H54 (cell line): ENCODE measurements at places on chromosomes 2 and 18.

GRCh38 chr2:212728717-212729116, 190.1 kb upstream of the ERBB4 start:
- no peak for DNase-seq

- no peak for DNase-seq
Observed at GRCh38 chr2:105184420-105184819, 57.1 kb upstream of the GPR45 start.

DNA sequence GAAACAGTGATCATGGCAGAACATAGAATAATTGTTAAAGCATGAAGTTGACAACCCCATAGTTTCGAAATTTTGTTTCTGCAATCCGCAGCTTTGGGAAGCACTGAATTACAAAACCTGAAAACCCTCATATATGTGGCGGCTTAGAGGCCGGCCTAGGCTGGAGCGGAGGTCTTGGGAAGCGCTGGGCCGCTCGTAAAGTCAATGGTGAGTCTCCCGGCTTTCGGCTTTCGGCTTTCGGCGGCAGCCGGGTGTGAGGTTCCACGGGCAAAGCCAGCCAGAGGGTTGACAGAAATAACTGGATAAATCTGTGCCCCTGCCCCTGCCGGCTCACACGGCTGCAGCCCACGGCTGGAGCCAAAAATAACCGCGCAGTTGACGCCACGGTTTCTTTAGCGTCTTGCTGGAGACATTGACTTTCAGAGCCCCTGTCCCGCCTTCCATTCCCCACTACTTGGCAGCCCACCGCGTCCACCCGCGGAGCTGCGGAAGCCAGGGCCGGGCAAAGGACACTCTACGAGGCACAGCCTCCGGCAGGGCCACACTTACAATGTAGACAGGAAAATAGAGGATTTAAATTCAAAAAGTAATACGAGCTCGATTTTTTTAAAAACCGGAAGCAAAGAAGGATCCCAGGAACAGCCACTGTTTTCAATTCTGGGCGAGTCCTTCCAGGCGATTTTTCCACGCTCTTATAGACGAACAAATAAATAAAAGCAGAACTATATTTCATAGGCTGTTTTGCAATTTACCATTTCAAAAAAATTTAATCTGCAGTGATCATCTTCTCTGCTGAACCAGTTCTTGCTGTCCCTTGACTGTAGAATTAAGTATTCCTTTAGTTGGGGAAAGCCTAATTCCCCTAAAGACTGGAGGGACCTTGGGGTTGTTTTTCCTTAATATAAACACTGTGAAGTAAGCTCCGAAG, 28.3 kb upstream of the ATP6V1B1 start:
- DNase-seq: no peak

GRCh38 chr2:197601726-197602125, 73.7 kb downstream of the RFTN2 start:
- DNase-seq: no peak

DNA sequence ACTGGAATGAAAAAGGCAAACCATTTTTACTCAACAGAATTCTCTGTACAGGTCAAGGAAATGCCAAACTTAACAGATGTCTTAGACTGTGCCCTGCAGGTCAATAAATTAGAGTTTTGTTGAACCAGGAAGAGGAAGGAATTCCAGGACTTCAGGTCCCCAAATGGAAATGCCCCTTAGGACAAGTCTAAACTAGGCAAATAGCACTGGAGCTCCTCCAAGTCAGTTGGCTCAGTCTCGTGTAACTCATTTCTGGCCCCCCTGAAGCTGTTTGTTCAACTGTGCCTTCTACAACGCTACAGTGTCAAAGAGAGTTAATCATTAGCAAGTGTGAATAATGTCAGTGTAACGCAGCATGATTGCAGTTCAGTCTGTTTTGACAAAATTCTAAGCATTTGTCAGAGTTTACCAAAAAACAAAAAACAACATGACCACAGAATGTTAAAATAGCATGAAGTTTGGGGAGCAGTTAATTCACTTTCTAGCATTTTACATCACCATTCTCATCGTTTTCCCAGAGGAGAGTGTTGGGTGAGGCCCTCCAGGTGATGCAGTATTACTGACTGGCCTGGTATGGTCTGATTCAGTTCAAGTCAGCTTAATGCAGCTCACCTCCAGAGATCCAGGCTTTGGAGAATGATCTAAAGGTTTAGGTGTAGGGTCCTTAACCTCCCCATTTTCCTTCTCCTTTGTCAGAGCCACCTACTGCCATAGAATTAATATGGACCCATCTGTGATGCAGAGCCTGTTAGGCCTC, 108.1 kb downstream of the AQP4 start:
- DNase-seq: no peak

DNA sequence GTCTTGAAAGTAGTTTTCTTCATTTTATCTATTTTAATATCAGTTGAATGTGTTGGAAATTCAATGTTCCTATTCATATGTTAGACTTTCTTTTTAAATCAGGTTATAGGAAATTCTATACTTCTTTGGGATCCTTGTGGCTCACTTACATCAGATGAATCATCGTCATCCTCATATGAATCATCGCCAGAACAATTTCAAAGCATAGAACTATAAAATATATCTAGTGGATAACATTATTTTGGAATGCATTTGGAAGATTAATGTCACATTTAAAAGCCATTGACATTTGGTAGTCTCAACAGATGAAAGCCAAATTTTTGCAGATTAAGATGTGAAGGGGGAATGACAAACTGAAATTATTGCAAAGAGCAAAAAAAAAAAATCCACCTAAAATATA, 94.1 kb downstream of the FAM161A start:
- DNase-seq: peak; percentile 42

- DNase-seq: no peak
Observed at GRCh38 chr2:16258350-16258749, 318.0 kb downstream of the MYCN start.

DNA sequence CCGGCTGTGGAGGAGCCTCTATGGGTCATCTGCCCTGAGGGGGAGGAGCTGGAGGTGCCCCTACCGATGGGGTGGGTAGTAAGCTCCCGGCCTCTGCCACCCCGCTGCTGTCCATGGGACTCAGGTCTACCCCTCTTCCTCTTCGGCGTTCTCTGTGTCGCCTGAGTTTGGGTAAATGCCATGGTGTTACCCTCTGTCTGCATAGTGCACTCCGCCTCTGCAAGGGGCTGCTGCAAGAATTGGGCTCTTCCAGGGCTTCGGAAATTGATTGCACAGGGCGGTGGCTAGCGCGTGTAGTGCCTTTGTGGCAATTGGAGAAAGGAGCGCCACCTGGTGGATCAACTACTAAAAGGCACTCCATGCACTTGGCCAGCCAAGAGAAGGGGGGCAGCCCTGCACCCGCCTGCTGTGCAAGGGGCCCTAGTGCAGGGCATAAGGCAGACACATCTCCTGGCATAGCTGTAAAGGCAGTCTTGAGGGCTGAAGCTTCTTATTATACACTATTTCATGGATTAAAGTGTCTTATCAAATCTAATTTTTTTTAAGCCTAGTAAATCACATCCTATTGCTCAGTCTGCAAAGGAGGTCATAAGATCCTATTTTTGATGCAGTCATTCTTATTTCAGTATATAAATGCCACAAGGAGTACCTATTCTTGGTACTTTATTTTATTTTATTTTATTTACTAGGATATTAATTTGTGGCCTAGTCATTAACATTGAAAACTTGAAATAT, 308.9 kb downstream of the PDE11A start:
- DNase-seq: peak; percentile 49

GRCh38 chr2:181988154-181988924, 2.7 kb downstream of the PPP1R1C start:
- no peak for DNase-seq

GRCh38 chr18:27931535-27931934, 245.4 kb downstream of the CDH2 start:
- DNase-seq: no peak

GRCh38 chr18:51194604-51195003, 2.9 kb downstream of the MEX3C start:
- no peak for DNase-seq

DNA sequence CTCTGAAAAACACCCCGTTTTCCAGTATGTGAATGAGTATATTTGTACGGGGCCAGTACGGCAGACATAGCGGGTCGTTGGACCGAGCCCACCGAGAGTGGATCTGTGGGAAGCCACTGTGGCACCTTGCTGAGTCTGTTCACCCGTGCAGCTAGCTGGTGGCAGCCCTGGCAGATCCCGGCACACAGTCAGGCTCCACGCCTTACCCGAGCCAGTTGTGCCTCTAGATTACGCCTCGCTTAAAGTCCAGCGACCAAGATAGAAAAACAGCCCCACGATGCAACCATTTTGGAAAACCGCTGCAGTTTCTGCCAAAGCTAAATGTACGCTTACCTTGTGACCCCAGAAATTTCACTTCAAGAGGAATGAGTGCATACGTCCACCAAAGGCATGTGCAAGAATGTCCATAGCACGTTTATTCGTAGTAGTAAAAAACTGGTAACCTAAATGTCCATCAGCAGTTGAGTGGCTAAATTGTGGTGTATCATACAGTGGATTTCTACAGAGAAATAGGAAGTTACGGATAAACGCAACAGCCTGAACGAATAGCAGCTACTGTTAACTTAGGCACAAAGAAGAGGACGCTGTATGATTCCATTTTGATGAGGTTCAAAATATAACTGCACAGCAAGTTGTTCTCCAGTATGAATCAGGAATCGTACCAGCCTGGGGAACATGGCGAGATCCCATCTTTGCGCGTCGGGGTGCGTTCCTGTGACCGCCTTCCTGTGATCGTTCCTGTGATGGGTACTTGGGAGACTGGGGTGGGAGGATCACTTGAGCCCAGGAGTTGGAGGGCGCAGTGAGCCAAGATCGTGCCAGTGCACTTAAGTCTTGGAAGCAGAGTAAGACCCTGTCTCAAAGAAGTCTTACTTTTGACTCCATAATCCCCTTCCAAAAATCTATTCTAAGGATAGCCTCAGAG, 688 bp upstream of the WDR33 start:
- no peak for DNase-seq

- DNase-seq: no peak
Observed at GRCh38 chr2:112940859-112941625, 30.1 kb downstream of the IL37 start.

GRCh38 chr2:65662654-65663432, 230.4 kb upstream of the SPRED2 start:
- DNase-seq: peak; percentile 35

DNA sequence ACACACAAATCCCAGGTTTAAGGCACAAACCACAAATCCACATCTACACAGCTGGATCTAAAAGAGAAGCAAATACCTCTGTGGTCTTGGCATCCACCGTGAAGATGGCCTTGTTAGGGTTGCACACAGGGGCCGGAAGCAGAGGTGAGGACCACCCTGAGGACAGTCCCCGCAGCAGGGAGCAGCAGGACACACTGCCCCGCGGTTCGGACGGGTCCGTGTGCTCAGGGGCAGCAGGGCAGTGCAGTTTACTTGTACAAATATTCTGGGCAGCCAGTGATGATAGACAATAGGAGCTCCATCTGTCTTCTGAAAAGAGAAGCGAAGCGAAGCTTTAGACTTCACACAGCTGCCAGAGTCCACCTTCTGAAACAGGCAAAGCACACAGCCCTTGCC, 8.8 kb downstream of the PASK start:
- DNase-seq: no peak

- no peak for DNase-seq
Observed at GRCh38 chr2:28165087-28165635, 227.5 kb upstream of the FOSL2 start.

DNA sequence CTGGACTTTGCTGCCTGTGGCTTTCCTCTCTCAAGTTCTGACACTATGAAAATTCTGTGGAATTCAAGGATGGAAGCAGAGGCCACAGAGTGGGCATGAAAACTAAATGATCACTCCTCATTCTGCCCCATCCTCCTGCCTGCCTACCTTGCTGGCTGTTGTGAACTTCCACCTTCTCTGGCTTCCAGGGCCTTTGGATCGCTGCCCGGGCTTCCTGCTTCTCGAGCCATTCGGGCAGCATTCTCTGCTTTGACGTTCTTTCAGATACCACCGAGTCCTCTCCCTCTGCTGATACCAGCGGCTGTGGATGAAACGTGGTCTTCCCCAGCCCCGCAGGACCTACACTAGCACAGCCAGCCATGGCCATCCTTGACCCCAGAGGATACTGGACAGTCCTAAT, 327.7 kb upstream of the SLC14A2 start:
- no peak for DNase-seq

DNA sequence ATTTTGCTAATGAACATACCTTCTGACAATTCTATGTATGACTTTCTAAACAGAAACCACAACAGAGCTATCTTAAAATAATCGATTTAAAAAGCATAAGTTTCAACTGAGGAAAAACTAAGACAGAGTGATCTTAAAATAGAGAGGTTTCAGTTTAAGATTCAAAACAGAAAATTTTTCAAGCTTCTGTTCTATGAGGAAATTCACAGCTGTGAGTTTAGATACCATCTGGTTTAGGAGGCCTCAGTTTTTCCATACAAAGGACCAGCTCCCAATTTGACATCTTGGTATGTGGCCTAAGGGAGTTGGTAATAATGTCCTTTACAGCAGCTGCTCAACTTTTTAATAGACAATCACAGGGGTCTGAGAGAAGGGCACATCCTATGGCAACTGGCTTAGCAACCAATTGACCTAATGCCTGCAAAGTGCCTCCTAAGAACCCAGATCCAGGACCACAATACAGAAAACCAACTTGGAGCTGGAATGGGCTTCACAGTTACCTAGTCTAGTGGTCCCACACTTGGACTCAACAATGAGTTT, 39.7 kb downstream of the MDH1 start:
- DNase-seq: no peak

DNA sequence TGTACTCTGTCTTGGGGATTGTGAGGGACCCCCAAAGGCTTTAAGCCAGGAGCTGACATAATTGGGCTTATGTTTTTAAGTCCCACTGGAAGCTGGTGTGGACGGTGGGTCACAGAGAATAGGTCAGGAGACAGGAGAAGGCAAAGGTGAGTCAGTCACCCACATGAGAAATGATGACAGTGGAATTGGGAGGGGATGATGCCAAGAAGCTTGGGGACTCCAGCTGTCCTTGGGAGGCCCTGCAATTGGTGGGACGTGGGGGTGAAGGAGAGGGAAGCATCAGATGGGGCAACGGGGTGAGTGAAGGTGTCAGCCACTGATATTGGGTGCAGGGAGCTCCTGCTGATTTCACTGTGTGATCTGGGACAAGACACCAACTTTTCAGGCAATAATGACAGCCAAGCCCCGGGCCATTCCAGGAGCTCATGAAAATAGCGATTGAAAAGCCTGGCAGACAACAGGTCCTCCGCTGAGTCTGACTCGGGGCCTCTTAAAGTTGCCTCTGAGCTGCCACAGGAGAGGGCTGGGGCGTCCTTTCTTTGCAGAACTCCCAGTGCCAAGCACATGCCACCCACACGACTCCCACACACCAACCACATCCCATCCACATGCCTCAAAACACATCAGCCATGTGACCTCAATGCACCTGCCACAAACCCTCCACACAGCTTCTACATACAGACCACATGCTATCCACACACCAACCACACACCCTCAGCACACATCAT, 13.4 kb downstream of the TNS1 start:
- DNase-seq: no peak

- peak; percentile 70 for DNase-seq
Observed at GRCh38 chr2:118013221-118013723, 598 bp downstream of the CCDC93 start.

GRCh38 chr18:10368456-10369453, 85.7 kb upstream of the APCDD1 start:
- DNase-seq: no peak
